ENCODE measurements at places on chromosomes 7 and 10.

- no peak for DNase-seq
These were observed 27.1 kb downstream of the ABCB4 start for GRCh38 chr7:87448388-87448787.

DNA sequence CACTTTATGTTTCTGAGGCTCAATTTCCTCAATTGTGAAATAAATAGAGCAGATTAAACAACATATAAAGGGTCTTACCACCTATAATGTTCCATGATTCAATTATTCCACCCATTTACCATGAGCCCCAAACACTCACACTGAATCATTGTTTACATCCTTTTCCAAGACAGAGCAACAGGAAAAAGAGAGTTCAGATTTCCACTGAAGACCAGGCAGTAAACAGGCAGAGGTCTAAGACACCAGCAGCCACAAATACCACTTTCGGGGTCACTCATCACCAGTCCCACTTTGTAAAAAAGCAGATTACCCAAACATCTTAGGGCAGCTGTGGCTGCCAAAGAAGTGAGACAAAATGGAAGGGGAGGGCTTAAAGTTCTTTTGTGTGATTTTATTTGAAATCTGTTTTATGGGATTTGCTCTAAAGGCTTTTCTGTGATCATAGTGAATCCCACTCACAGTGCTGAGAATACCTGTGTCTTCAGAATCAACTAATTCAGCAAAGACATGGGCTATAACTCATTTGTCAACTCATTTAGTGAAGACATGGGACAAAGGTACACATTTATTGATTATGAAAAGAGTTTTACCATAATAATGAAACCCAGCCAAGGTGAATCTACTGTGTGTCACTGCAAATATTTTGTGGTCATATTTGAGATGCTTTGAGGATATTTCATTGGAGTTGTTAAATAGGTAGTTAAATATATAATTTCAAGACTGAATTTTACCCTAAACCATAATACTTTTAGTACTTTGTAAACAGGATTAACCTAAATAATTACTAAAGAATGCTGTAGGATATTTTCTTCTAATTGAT lies 24.8 kb upstream of the DLD start:
- no peak for DNase-seq

GRCh38 chr10:44950326-44951225 lies 9.0 kb upstream of the RASSF4 start:
- no peak for DNase-seq

DNA sequence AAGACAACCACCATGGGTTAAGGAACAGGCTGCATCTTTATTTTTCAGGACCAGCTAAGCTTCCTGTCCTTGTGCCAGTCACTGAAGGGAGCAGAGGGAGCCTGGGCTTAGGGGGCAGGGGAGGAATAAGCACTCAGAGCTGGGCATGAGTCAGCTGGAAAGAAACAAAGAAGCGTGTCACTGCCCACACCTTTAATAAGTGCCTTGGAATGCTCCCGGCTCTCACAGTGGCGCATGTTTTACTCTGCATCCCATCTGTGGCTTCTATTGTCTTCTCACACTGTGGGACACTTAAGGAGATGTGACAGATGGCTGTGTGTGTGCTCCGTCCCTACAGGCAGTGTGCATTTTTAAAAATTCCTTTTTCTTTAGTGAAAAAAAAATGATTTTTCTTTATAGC lies 71.7 kb downstream of the MTURN start:
- DNase-seq, result no peak

- DNase-seq, result no peak
These were observed 157.0 kb upstream of the AGR3 start for GRCh38 chr7:17038783-17039170.

GRCh38 chr7:49644396-49645166 lies 128.9 kb upstream of the VWC2 start:
- no peak for DNase-seq

GRCh38 chr10:2094171-2094570 lies 356.8 kb upstream of the ADARB2 start:
- DNase-seq, result no peak

GRCh38 chr10:5915451-5915850 lies 25.4 kb downstream of the FBH1 start:
- DNase-seq, result no peak

DNA sequence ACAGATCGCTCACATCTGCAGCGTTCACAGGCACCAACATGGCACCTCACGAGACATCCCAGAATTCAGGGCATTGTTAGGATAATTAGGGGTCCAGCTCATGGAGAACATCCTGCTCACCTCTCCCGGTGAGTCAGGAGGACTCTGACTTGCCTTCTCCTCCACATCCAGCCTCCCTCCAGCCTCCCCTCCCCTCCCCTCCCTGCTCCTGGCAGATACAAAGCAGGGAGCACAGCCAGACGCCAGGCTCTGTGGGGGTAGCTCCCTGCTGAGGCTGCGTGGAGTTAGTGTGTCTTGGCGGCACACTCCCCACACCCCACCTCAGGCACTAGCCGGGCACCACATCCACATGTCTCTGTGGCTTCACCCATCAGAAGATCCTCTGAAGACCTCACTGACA lies 320.6 kb downstream of the CXCL12 start:
- DNase-seq, result no peak

GRCh38 chr7:93030605-93031225 lies 87.1 kb downstream of the SAMD9 start:
- DNase-seq, result no peak

DNA sequence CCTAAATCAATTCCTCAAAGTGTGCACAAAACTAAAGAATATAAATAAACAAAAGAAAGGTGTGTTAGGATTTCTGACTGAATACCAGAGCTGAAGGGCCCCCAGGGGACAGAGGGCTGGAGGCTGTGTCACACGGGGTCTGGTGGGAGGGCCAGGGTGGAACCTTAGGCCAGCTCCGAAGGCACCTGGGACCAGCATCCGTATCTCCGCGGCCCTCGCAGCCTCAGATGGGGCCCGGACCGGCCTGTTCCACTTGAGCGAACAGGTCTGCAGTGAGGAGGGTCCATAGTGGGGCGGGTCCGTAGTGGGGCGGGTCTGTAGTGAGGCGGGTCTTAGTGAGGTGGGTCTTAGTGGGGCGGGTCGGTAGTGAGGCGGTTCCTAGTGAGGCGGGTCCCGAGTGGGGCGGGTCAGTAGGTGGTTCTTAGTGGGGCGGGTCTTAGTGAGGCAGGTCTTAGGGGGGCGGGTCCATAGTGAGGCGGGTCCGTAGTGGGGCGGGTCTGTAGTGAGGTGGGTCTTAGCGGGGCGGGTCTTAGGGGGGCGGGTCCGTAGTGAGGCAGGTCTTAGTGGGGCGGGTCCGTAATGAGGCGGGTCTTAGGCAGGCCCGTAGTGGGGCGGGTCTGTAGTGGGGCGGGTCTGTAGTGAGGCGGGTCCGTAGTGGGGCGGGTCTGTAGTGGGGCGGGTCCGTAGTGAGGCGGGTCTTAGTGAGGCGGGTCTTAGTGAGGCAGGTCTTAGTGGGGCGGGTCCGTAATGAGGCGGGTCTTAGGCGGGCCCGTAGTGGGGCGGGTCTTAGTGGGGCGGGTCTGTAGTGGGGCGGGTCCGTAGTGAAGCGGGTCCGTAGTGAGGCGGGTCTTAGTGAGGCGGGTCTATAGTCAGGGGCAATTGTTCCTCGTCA lies 15.1 kb downstream of the GPR146 start:
- no peak for DNase-seq

GRCh38 chr10:70462349-70462984 lies 16.1 kb upstream of the PALD1 start:
- no peak for DNase-seq

- no peak for DNase-seq
These were observed 270.7 kb downstream of the BAMBI start for GRCh38 chr10:28948046-28948445.

GRCh38 chr10:92734301-92734700 lies 44.5 kb downstream of the HHEX start:
- no peak for DNase-seq

- no peak for DNase-seq
These were observed 370.8 kb downstream of the AUTS2 start for GRCh38 chr7:69968969-69969556.

- DNase-seq, result no peak
These were observed 498.6 kb downstream of the GALNT17 start for GRCh38 chr7:71630516-71630915.

- DNase-seq, result no peak
These were observed 4.6 kb downstream of the USP54 start for GRCh38 chr10:73586583-73586984.

DNA sequence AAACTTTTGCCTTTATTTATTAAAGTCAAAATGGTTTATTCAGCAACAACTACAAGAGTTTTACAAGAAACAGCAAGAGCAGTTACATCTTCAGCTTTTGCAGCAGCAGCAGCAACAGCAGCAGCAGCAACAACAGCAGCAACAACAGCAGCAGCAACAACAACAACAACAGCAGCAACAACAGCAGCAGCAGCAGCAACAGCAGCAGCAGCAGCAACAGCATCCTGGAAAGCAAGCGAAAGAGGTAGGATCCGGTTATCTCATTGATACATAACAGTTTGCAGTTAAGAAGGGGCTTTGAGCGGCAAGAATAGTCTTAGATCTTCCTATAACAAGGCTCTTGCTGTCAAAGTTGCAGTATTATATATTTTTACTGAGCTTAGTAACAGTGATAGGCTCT lies 215.1 kb downstream of the FOXP2 start:
- no peak for DNase-seq

GRCh38 chr10:26854524-26854923 lies 6.2 kb downstream of the ABI1 start:
- DNase-seq, result no peak

DNA sequence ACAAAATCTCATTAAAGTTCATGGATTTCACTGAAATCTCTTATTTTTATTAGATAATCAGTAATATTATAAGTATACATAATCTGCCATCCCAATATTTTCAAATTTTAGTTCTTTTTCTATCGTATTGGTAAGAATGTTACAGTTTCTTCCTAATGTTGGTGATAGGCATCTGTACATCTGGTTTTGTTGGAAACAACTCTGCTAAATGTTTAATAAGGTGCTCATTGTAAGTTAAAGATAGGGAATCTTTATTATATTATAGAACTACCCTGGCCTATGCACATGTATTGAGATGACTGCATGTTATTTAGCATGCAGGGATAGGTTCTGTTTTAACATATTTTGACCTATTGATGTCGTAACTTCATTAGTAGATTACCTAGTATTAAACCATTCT lies 188.6 kb upstream of the PRPS1L1 start:
- DNase-seq, result no peak

DNA sequence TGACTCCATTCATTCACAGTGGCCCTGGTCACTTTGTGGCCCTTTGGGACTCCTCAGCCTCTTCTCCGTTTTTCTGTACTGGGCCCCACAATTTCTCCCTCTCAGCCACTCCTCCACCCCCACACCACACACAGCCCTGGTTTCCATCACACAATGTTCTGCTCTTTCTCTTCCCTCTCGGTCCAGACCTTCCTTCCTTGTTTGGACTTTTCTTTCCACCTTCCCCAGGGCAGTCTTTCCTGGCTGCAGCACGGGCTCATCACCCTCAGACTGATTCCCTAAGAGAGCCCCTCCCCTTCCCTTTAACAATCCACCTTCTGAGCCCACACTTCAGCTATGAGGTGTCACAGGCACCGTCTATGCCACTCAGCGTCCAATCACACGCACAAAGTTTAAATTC lies 25.7 kb downstream of the CPXM2 start:
- no peak for DNase-seq

GRCh38 chr7:42315103-42315502 lies 78.1 kb upstream of the GLI3 start:
- DNase-seq, result no peak

- no peak for DNase-seq
These were observed 51.7 kb downstream of the XRCC2 start for GRCh38 chr7:152624228-152624627.

DNA sequence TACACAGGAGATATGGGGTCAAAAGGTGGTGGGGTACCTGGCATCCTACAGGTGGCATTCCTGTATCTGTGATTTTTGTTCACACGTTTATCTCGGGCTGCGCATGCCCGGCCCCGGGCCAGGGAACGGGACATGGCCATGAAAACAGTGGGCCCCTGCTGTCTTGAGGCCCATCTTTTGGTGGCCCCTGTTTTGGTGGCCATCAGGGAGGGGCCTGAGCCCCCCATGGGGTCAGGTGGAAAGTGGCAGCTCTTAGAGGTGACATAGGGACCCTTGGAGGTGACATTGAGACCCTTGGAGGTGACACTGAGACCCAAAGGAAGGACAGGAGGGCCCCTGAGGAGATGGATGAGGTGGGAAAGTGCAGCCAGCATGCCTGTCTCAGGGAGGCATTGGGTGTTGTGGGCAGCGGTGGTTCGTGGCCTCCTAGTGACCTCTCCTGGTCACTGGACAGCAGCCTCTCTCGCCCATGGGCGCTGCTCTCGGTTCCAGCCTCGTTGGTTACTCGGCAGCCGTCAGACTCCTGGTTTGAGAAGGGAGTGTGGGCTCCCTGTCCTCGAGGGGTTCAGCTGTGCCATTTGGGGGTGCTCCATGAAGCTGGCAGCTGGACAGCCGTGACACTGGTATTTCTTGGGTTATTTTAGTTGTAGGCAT lies 39.9 kb downstream of the INPP5A start:
- no peak for DNase-seq

DNA sequence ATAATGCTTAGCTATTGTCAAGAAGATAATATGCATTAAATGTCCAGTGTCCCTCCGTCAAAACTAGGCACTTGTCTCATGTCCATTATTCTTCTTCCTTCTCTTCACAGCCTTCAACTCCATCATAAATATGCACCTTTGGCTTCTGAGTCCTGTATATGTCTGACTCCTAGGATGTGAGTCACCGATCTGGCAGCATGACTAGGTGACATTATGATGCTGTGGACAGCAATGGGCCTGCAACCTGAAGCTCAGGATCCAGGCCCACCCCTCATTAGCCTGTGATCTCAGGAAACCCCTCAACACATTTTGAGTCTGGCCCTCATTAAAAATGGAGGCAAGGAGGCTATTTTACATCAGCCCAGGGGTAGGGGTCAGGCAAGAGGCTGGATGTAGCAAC lies 362.5 kb upstream of the ZMIZ1 start:
- DNase-seq, result no peak

DNA sequence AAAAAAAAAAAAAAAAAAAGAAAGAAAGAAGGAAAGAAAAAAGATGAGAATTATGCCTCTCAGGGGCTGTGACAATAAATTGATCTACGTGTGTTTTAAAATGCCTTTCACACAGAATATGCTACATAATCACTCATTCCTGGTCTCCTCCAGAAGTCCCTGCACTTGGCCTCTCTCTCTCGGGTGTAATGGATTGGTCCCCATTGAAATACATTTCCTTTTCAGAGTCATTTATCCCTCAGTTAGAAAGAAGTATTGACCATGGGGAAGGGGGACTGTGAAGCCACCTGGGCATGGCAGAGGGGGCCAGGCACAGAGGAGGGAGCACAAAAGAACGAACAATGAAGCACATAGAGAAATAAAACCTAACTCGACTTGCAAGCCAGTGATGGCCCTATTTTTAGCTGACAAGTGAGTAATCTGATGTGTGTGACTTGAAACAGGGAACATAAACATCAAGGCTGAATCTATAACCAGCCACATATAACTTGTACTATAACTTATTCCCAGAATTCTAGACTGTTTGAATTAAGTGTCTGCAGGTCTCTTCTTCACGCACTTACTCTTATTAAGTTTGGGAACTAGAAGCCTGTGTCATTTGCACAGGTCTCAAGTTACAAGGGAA lies 490.8 kb downstream of the KCNMA1 start:
- no peak for DNase-seq

Data from stimulated activated CD8-positive, alpha-beta memory T cell treated with anti-CD3 and anti-CD28 coated beads, Interleukin-7, amount 100 ng/mL, for 4 hours (primary cell).